Activated CD4-positive, alpha-beta T cell treated with anti-CD3 and anti-CD28 coated beads for 36 hours (primary cell): ENCODE measurements at places on chromosomes 6 and 20. TPM values are rescaled to one million over a fixed set of nuclear protein-coding genes. Genes with fewer than 3 reads are reported as not detected.

Gene PPP1R16B
- total RNA-seq = 78.8 TPM

Gene PDE7B
- total RNA-seq = 1.1 TPM

Gene USP49
- total RNA-seq = 7.3 TPM

Gene SLC2A10
- total RNA-seq = not detected

Gene UNC5CL
- 1.8 TPM for total RNA-seq

Gene SSTR4
- total RNA-seq = not detected

Gene PIGT
- 65.7 TPM for total RNA-seq

Gene ENPP5
- 0.23 TPM for total RNA-seq

Gene RIMS1
- total RNA-seq = not detected

DNA sequence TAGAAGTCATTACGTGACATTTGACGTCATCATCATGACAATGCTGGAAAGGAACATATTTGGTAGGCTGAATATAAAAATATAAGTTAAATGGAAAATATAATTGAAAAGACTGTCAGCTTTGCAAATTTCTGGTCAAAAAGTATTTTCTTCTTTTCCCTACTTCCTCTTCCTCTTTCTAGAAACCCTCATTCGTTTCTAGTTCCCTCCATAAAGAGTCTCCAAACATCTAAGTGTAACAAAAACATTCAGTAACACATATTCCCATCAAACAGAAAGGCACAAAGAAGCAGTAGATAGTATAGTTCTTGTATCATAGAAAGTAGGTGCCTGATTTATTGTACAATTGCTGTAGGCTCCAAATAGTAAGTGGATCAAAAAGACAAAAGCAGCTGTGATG, 150.8 kb upstream of the FAM83B start:
- DNase-seq = no peak

DNA sequence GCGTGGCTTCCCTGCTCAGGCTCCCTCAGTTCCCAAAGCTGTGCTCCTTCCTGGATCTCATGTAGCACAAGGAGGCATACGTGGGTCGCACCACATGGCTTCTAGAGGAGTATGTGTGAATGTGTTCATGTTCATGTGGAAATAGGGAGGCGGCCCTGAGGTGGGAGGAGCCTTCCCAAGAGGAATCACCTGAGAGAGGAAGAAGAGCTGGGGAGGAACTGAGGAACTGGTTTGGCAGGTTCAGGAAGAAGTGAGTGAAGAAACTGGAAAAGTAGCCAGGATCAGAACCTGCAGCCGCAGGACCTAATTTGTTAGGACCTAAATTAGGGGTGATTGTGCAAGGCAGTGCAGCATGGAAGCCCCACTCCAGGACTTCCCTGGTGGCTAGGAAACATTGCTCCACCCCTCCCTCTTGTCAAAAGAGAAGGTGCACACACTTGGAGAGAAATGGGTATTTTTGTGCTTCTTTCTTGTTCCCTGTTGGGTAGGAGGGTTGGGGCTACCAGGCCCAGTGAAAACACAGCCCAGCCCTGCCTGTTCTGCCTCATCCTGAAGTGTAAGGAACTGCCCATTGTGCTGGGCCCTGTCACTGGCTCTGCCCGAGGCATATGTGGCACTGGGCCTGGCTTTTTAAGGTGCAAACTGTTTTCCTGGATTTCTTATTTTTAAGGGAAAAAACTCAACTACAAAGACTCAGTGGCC, 20.7 kb downstream of the SYNJ2 start:
- no peak for DNase-seq

DNA sequence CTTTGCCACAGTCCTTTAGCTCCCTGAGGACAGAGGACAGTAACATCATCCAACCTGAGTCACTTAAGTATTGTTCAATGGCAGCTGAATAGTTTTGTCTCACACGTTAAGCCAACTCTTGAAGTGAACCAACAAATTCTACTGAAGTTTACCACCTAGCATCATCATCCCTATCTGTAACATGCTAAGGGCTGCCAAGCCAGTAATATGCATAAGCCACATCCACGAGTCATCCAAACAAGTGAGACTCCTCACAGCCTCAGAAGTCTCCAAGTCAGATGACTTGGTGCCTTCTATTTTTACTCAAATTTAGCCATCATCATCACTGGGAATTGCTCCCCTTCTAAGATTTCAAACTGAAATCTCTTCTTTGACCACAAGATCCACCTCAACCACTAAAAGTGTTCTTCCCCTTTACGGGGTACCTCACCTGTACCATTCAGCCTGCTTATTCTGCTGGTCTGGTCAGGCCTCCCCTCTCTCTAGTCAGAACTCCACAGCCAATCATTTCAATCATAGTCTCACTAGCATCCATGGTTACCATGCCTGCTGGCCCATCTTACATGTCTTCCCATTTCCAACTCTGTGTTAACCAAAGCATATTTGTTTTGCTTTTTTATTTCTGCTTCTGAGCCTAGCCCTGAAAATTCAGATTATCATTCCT, 73.7 kb downstream of the DTNBP1 start:
- peak; percentile 54 for DNase-seq

GRCh38 chr20:47843886-47844567, 58.7 kb upstream of the SULF2 start:
- no peak for DNase-seq

- no peak for DNase-seq
Measured at GRCh38 chr20:7379621-7380220, 560.5 kb downstream of the HAO1 start.

- no peak for DNase-seq
Measured at GRCh38 chr6:97468981-97469380, 186.0 kb upstream of the MMS22L start.

DNA sequence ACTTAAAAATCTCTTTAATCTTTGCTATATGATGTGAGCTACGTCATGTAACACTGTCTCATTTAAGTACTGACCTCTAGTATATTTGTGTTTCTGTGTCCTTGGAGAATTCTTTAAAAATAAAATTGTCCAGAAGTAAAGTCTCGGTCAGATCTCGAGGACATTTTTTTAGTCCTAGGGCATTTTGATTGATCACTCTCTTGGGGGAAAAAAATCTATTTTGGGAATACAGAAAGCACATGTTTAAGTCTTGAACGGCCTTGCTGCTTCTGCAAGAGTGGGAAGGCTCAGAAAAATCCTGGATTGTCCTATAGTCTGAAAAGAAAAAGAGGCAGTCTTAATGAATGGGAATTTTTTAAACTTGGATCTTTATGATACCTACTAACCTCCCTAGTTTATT, 234.3 kb downstream of the UTRN start:
- DNase-seq = no peak

- no peak for DNase-seq
Measured at GRCh38 chr6:158389193-158389919, 77.1 kb downstream of the TULP4 start.

DNA sequence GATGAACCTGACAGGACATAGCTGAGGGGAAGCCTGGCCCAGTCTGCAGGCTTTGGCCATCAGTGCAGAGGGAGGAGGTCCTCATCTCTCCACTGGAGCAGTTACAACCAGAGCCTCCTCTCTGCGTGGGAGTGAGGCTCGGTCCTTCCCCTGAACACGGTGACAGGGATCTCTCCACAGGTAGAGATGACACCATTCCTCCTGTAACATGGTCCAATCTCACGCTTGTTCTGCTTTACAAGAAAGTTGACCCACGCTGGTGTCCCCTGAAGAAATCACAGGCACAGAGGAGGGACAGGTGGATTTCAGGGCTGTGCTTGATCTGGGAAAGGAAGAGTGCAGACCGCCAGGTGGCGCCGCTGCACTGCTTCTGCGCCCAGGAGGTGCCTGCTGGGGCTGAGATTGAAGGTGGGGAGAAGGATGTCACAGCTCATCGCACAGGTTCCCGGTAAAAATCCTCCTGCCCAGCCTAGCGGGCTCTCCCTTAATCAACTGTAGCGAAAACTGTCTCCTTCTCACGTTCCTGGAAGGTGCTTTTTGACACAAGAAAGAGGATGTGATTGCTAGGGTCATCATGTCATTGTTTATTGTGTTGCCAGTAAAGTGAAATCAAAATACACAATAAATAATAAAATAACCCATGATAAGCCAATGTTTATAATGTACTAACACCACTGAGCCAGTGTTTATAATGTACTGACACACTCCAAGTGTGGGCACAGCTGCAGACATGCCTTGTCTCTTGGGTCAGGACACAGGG, 20.4 kb downstream of the HLA-G start:
- peak; percentile 91 for DNase-seq

GRCh38 chr6:1834207-1834606, 224.5 kb downstream of the FOXC1 start:
- no peak for DNase-seq

- DNase-seq = peak; percentile 57
Measured at GRCh38 chr6:30075790-30076732, 492 bp upstream of the RNF39 start.

- DNase-seq = peak; percentile 35
Measured at GRCh38 chr20:15236812-15237211, 899.4 kb upstream of the FLRT3 start.

- no peak for DNase-seq
Measured at GRCh38 chr20:14264869-14265268, 72.5 kb downstream of the FLRT3 start.

GRCh38 chr20:63740627-63741353, 1.2 kb downstream of the SLC2A4RG start:
- DNase-seq = peak; percentile 60

GRCh38 chr20:46642969-46643343, 8.3 kb downstream of the SLC13A3 start:
- DNase-seq = no peak

DNA sequence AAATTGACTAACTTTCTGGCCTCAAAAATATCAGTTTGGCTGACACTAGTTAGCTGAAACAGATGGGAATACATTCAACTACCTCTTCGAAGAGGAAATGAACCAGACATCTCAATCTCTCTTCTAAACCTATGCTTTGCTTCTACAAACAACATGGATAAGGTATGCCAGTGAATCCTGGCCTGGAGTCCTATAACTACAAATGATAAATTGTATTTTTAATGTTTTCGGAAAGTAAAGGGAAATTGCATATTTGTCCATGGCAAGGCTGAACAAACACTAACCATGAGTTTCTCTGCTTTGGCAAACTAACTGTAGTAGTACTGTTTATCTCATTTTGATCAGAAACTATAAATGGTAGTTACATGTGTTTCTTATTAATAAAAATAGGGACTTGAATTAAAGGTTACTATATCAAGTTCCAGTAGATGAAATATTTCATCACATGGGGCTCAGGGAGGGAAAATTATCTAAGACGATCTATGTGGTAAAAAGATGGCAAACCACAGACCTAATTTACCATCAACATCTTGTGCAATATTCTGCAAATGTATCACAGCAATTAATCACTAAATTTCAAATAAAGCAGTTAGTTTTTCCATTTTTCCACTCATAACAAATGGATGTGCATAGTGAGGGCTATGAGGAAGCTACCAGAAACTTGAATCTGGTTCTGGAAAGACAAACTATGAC, 76.8 kb downstream of the COL12A1 start:
- DNase-seq = no peak

DNA sequence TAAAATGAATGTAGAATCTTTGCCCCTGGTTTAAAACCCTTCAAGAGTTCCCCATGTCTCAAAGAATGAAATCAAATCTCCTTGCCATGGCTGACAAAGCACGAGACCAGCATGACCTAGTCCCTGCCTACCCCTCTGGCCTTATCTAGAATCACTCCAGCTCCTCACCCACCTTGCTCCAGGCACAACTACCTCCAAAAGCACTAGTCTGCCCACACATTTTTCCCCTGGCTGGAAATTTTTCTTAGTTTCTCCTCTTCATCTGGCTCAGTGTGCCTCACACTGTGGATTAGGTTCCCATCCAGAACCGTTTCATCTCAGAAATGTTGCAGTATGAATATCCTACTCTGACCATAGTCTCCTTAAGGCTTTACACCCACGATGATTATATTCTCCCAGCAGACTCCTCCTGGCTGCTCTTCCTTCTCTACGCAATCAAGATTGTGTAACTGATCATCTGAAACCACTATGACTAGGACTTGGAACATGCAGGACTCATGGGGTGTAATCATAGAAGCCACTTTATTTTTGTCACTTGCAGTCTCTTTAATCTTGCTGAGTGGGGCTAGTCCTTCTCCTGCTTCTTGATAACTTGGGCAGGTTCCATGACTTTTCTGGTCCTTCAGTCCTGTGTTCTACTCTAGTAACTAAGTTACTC, 7.8 kb upstream of the MRS2 start:
- DNase-seq = no peak

DNA sequence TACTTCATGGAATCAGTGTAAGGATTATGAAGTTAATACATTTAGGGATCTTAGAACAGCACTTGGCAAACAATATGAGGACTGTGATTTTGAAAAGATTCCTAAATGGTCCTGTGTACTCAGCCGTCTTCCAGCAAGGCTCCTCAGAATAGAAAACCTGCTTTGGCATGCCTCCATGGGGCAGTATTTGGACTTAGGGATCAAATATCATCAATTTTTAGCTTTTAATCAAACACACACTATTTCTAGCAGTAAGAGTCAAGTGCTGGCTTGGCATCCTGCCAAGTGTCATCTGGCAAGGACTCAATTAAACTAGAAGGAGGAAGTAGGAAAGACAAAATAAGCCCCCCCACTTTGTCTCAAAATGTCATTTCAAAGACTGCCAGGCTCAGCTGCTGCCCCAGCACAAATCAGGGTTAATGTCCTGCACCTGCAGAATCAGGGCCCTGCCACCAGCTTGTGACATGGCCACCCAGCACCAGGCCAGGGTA, 40.8 kb downstream of the IYD start:
- DNase-seq = no peak

GRCh38 chr6:36769676-36770499, 69.4 kb downstream of the CPNE5 start:
- DNase-seq = peak; percentile 58

- no peak for DNase-seq
Measured at GRCh38 chr6:45555981-45556771, 178.4 kb upstream of the SUPT3H start.

DNA sequence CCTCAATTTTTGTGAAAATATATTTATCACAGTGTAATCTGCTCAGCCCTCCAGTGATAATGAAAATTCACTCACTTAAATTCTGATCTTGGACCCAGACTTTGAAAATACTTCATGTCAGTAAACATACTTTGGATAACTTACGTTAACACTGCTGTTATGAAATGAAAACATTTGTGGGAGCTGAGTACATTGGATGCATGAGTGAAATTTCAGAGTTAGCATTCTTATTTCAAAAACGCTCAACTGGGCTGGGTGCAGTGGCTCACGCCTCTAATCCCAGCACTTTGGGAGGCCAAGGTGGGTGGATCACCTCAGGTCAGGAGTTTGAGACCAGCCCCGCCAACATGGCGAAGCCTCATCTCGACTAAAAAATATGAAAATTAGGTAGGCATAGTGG, 196.4 kb downstream of the UTRN start:
- DNase-seq = no peak

DNA sequence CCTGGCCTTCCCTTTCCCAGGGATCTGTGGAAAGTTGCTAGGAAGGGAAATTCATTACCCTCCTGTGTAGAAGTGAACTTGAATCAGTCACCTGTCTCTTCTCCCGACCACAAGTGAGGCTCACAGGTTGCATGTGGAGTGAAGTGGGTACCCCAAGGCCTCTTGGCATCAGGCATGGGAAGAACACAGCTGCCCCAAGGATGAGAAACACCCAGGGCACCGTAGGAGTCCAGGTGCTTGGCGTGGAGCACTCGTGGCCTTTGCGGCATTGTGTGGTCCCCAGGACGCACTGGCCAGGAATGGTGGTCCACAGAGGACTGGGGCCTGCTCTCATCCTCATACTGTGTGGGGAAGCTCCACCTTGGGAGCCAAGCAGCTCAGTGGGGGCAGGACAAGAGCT, 47.5 kb upstream of the VSX1 start:
- DNase-seq = no peak

- DNase-seq = peak; percentile 69
Measured at GRCh38 chr6:40328386-40328985, 258.7 kb downstream of the LRFN2 start.
